ENCODE measurements at places on chromosomes 13 and 19.

DNA sequence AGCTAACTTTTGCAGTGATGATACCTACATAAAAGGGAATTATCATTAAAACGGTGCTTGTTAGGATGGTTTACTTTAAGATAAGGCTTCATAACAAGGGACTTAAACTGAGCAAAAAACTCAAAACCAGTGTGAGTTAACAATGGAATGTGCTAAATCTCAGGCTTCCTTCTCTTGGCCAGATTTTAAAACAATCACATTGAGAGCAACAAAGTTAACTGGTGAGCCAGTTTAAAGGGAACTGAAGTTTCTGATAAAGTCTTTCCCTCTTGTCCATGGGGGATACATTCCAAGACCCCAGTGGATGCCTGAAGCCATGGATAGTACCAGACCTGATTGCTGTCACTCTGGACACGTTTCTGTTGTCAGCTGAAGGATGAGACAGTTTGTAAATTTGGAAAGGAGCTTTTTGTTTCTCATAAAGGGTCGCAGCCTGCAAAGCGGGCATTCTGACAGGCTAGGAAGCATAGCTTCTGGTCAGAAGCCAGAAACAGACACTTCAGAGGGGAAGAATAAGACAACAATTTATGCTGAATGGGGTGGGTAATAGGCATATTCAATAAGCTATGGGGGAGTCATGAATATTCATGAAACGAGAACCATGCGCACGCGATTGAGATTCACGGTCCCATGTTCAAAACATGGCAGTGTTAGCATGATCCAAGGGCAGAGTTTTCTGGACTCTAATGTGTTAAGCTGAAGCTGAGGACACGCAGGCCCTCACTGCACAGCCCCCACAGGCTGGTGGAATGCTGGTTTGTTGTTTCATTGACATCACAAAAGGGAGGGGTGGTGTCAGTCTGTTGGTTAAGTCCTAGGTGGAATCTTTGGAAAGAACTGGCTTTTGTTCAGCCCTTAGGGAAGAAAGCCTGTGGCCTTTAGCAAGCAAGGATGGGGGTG lies 150.6 kb upstream of the RNF113B start:
- DNase-seq, result no peak

DNA sequence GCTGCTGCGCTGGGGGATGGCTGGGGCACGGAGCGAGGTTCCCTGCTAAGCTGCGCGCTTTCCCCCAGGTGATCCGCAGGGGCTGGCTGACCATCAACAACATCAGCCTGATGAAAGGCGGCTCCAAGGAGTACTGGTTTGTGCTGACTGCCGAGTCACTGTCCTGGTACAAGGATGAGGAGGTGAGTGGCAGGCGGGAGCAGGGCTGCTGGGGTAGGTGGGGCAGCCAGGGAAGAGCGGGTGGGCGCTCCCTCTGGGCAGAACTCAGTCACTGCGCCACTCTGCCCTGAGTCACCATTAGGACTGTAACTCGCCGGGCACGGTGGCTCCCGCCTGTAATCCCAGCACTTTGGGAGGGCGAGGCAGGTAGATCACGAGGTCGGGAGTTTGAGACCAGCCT lies 23.8 kb downstream of the TMED1 start:
- DNase-seq, result no peak

GRCh38 chr19:58568453-58569130 lies 4.5 kb downstream of the MZF1 start:
- no peak for DNase-seq

DNA sequence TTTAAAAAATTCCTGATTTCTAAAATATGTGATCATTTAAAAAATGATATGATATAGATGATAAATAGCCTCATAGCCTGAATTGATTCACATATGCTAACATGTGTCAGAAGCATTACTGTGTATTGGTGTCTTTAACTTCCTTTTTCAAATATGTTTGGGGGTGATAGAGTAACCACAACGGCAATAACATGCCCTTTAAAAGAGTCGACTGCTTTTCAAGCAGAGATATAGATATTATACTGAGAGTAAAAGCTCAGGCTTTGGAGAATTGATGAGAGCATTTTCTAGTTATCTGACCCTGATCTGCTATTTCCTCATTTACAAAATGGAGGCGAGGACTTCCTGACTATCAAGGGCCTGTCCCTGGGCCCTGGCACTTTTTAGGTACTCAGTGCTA lies 260.5 kb downstream of the DCT start:
- DNase-seq, result no peak
